ENCODE measurements at places on chromosomes 6 and 20.

- H3K4me1 ChIP-seq = no peaks in the 10 kb centered on the region
- H3K27ac ChIP-seq = no peak overlapping the region
- H3K27me3 ChIP-seq = no peaks in the 10 kb centered on the region
- no peaks in the 10 kb centered on the region for H3K36me3 ChIP-seq
- no peak overlapping the region for H3K4me3 ChIP-seq
These were observed 25.2 kb downstream of the DLL1 start for GRCh38 chr6:170265655-170266054.

GRCh38 chr6:134317471-134318131 is at the start of gene SGK1:
SGK1 (minus strand) TSS chr6:134318112; CDS start chr6:134317460, 652 bp downstream.
- H3K27ac ChIP-seq = no peak within 1 kb of the TSS
- H3K4me1 ChIP-seq = no peaks in the 10 kb centered on the region
- H3K27me3 ChIP-seq = no peaks in the 10 kb centered on the region
- no peaks in the 10 kb centered on the region for H3K36me3 ChIP-seq

DNA sequence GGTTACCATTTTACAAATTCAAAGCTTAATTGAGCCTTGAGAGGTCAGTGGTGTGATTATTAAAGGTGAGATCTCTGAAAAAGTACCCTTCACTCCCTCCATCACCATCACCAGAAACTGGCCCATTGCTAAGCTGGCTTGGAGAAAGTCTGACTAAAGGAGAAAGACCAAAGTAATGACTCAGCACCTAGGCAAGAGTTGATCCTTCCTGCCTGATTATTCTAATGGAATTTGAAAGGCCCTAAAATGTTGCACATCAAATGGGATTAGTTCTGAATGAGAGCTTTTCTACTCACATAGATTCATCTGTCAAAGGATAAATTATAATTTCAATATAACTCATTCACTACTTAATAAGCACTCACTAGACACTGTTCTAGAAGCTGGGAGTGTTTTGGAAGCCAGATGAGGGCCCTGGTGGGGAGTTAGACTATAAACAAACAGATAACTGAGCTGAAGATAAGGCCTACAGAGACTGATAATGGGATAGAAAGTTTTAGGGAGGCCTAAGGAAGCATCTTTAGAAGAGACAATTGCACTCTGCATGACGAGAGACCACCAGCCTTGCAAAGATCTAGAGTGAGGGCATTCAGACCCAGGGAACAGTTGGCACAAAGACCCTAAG is 366.7 kb downstream of the SYNE1 start:
- no peak overlapping the region for H3K27ac ChIP-seq
- H3K4me1 ChIP-seq = no peaks in the 10 kb centered on the region
- no peaks in the 10 kb centered on the region for H3K27me3 ChIP-seq
- H3K36me3 ChIP-seq = peaks cover 12% of the 10 kb centered on the region
- no peak for DNase-seq
- no peak overlapping the region for H3K4me3 ChIP-seq

- H3K4me3 ChIP-seq = no peak overlapping the region
- H3K36me3 ChIP-seq = no peaks in the 10 kb centered on the region
- no peak overlapping the region for H3K27ac ChIP-seq
- no peaks in the 10 kb centered on the region for H3K27me3 ChIP-seq
These were observed 19.5 kb downstream of the ADNP start for GRCh38 chr20:50911716-50912115.

GRCh38 chr6:105292689-105293339 is 110.1 kb downstream of the PREP start:
- no peak overlapping the region for H3K4me3 ChIP-seq
- no peak overlapping the region for H3K27ac ChIP-seq
- no peaks in the 10 kb centered on the region for H3K27me3 ChIP-seq
- peaks cover 11% of the 10 kb centered on the region for H3K36me3 ChIP-seq
- no peaks in the 10 kb centered on the region for H3K4me1 ChIP-seq
- DNase-seq = no peak

GRCh38 chr20:23138682-23139081 is 52.6 kb upstream of the CD93 start:
- peaks cover 11% of the 10 kb centered on the region for H3K4me1 ChIP-seq
- no peak for DNase-seq
- H3K4me3 ChIP-seq = no peak overlapping the region
- H3K27ac ChIP-seq = no peak overlapping the region
- H3K27me3 ChIP-seq = no peaks in the 10 kb centered on the region
- no peaks in the 10 kb centered on the region for H3K36me3 ChIP-seq

DNA sequence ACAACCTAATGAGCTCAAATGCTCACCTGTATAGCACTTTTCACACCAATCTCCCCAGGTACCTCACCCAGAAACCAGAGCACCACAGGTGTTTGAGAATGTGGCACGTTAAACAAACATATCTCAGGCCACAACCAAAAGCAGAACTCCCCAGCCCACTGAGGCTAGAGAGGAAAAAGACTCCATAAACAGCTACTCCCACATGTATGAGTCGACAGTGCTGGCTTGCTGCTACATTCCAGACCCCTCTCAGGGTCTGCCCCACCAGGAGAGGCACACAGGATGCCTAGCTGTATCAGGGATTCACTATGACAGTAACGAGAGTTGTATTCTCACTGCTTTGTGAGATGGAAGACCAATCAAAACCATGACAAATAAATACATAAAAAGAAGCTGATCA is 242.6 kb upstream of the ARID1B start:
- H3K27me3 ChIP-seq = no peaks in the 10 kb centered on the region
- no peak overlapping the region for H3K27ac ChIP-seq
- no peaks in the 10 kb centered on the region for H3K36me3 ChIP-seq
- no peak overlapping the region for H3K4me3 ChIP-seq
- H3K4me1 ChIP-seq = no peaks in the 10 kb centered on the region

GRCh38 chr20:52346797-52347196 is 155.2 kb upstream of the ZFP64 start:
- H3K27me3 ChIP-seq = no peaks in the 10 kb centered on the region
- H3K27ac ChIP-seq = no peak overlapping the region
- no peak overlapping the region for H3K4me3 ChIP-seq
- DNase-seq = no peak
- no peaks in the 10 kb centered on the region for H3K36me3 ChIP-seq
- H3K4me1 ChIP-seq = no peaks in the 10 kb centered on the region

GRCh38 chr6:30100585-30101443 is 12.1 kb downstream of the TRIM31 start:
- H3K36me3 ChIP-seq = no peaks in the 10 kb centered on the region
- H3K27me3 ChIP-seq = peaks cover 10% of the 10 kb centered on the region
- DNase-seq = no peak

Measured in effector memory CD4-positive, alpha-beta T cell (primary cell).